Stimulated activated CD4-positive, alpha-beta T cell treated with anti-CD3 and anti-CD28 coated beads, Interleukin-1b, Interleukin-23, amount 100 ng/mL, for 1 hour (primary cell): ENCODE measurements at places on chromosomes 16 and 17.

GRCh38 chr17:54982399-54982798 lies 13.8 kb downstream of the STXBP4 start:
- DNase-seq = no peak

- DNase-seq = no peak
Measured at GRCh38 chr16:9102379-9102778, 10.9 kb downstream of the HAPSTR1 start.

GRCh38 chr16:58665200-58665599 lies 19.4 kb downstream of the SLC38A7 start:
- no peak for DNase-seq

DNA sequence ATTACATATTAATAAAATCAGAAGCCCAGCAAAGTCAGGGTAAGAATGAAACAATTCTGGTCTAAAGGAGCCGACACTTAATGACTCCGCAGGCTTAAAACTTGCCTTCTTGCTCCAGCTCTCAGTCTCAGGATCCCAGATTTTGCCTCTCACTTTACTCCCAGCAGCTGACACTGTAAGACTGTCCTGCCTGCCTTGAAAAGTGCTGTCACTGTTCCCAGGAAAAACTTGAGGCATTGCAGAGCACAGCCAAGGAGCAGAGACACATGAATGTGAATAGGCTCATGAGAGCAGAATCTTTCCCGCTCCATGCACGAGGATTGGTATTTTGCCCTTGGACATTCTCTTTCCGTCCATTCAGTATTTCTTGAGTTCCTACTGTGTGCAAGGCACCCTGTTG lies 457.6 kb upstream of the ZFHX3 start:
- DNase-seq = no peak

DNA sequence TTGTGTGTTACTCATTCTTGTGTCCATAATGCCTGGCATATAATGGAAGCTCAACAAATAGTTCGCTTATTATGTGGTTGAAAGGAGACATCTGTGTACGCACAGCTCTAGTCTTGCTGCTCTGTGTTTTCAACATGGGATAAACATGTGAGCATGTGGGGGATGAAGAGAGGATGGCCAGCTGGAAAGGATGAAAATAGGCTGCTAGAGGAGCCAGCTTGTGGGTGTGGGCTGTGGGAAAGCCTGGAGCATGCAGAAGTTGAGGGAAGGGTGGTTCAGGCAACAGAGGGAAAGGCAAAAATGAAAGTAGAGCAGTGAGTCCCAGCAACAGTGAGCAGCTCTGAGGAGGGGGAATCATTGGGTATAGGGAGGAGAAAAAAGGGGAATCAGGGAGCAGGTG lies 324.6 kb upstream of the CDH11 start:
- DNase-seq = no peak

GRCh38 chr17:19411631-19412030 lies 599 bp downstream of the RNF112 start:
- DNase-seq = no peak

DNA sequence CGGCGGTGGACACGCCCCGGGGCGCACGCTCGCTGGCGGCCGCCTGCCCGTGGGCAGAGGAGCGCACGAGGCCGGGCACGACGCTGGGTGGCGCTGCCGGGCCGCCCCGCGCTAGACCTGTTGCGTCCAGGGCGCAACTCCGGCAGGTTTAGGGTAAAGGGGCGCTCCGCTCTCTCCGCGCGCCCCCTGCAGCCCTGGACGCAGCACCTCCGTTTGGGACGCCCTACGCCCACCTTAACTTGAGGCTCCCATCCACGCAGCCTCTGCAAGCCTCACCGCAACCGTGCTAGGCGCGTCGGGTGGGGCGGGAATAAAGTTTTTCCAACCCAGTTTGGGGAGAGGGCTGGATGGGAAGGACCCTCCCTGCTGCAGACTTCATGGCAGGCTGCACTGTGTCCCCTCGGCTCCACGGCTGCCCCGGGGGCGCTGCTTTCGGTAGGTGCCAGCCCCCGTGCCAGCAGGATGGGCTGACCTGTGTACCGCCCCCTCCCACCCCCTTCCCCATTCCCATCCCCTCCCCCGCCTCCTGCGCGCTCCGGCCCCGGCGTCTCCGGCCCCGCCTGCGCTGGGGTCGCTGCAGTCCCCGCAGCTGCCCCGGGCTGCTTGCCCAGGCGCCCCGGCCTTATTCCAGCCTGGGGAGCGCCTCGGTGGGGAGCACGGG lies at the start of gene SYT17:
SYT17 (plus strand) TSS at position 531 of the 661 bp plus-strand sequence. CDS start 407 bp downstream, outside the sequence.
- no peak for DNase-seq

DNA sequence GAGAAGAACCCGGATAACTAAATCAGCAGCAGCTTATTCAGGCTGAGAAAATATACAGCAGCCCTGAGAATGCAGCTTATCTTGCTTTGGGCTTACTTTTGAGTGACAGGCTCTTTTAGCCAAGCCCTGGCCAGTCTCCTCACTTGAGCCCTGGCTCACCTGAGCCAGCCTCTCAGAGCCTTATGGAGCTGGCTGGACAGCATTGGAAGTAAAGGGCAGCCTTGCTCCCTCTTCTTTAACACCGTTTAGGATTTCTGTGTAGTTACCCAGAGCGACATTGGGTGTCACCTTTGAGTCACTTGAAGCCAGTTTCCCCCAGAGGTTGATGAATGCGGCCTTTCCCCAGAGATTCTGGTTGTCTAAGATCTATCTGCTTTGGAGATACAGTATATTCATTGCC lies 7.7 kb upstream of the NPIPB2 start:
- no peak for DNase-seq

DNA sequence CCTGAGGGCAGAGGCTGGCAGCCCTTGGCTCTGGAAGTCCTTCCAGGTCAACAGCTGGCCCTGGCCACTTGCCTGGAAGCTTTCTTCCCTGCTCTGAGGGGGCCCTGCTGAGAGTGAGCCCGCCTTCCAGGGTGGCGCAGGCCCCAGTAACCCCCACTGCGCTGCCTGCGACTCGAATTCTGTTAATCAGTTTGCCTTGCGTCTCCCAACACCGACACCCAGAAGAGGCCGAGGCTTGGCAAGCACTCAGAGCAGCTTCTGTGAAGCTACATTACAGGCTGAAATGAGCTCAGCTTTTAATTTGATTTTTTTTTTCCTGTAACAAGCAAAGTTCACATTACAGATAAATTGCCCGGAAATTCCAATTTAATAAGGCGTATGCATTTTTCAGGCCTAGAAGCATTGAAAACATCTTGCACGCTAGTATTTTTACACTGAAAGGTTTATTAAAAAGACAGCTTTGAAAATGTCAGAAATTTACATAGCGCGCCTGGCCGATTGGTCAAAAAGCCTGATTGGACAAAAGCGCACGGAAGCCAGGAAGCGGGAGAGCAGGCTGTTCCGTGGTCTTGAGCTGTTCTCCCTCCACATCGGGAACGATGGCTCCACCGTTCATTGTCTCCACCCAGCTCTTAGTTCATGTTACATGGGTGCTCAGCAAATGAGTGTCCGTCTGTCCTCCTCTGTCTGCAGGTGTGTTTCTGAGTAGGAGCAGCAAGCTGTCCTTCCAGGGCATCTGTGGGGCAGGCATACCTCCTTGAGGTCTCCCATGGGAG lies 65.5 kb upstream of the HSBP1 start:
- no peak for DNase-seq

- DNase-seq = no peak
Measured at GRCh38 chr16:10562361-10562899, 18.0 kb downstream of the EMP2 start.

- DNase-seq = no peak
Measured at GRCh38 chr16:48176635-48177408, 21.0 kb upstream of the ABCC12 start.
